A549 treated with GW870086 at 1 μM for 4 hours (cell line): ENCODE measurements at places on chromosomes 11 and 22. TPM values are rescaled to one million over a fixed set of nuclear protein-coding genes. Genes with fewer than 3 reads are reported as not detected.

SPTY2D1 gene
- total RNA-seq: 13.5 to 20.4 TPM (median 18.4 TPM) in 5 replicates

ZNF215 gene
- 0.88 to 1.2 TPM (median 1.1 TPM) in 5 replicates for total RNA-seq

SMDT1 gene
- 23.7 to 49.4 TPM (median 40.9 TPM) in 5 replicates for total RNA-seq

CBX6 gene
- 25.0 to 30.9 TPM (median 27.3 TPM) in 5 replicates for total RNA-seq

HPX gene
- total RNA-seq: 0.28 to 0.91 TPM (median 0.57 TPM) in 5 replicates

ZNF280B gene
- total RNA-seq: 1.0 to 1.7 TPM (median 1.5 TPM) in 5 replicates

VPREB3 gene
- 0.58 to 1.2 TPM (median 0.68 TPM) in 4 of 5 replicates, not detected in the other for total RNA-seq

CNIH2 gene
- total RNA-seq: 1.7 to 2.4 TPM (median 2.4 TPM) in 5 replicates

INS gene
- total RNA-seq: not detected in 5 replicates

HOATZ gene
- total RNA-seq: not detected in 5 replicates

LDHA gene
- total RNA-seq: 2,911 to 3,783 TPM (median 3,414 TPM) in 5 replicates

CPT1B gene
- total RNA-seq: 7.6 to 13.7 TPM (median 11.2 TPM) in 5 replicates

CABP2 gene
- not detected in 5 replicates for total RNA-seq

GLB1L3 gene
- 0.05 TPM in 1 of 5 replicates, not detected in the others for total RNA-seq
